ENCODE measurements at places on chromosomes 7 and 10. TPM values are rescaled to one million over a fixed set of nuclear protein-coding genes. Genes with fewer than 3 reads are reported as not detected.
A peak's percentile ranks its signal among the peaks of the same experiment; 100 is the strongest.

SPDYE11 gene
- not detected for total RNA-seq

MSMB gene
- total RNA-seq, result not detected

TWIST1 gene
- total RNA-seq, result 3.7 TPM

TMEM225B gene
- 2.9 TPM for total RNA-seq

TBXAS1 gene
- total RNA-seq, result 13.0 TPM

HMX3 gene
- not detected for total RNA-seq

GIMAP5 gene
- 19.2 TPM for total RNA-seq

HOXA9 gene
- total RNA-seq, result 7.4 TPM

OR2A7 gene
- 10.8 TPM for total RNA-seq

PRKG1 gene
- 25.4 TPM for total RNA-seq

LOXL4 gene
- 3.0 TPM for total RNA-seq

DNA sequence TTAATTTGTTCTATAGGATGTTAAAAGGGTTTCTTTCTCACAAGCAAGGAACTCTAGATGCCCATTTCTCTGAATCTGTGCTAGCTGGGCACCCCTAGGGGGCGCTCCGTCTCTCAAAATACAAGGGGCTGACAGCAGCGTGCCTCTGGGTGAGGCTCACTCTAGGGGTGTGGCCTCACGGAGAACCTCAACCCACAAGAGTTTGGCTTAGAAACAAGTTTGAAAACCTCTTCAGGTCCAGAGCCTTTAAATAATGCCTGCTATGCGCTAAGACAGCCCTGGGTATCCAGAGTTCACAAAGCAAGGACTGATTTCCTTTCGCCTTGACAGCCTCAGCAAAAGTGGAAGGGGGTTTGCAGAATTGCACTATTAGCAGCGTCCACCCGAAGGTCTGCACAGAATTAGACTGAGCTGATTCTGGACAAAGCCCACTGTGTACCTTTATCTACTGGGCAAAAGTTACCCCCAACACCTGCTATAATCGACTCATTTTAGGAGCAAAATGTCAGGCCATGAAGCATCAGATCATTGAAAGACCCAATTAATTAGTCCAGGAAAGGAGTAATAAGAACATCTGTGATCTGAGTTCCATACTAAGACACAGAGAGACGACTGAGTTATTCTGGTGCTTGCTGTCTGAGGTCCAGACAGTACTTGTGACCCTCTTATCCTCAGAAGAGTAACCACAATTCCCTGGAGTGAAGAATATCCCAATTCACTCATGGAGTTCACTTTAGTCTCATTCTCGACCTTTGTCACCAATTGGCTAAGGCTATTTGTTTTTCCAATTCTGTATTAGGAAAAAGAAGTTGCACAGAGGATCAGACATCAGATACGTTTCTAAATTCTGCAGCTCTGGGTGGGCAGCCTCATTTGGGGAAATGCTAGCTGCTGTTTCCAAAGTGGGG is 574 bp upstream of the CPED1 start:
- DNase-seq, result peak; percentile 92

DNA sequence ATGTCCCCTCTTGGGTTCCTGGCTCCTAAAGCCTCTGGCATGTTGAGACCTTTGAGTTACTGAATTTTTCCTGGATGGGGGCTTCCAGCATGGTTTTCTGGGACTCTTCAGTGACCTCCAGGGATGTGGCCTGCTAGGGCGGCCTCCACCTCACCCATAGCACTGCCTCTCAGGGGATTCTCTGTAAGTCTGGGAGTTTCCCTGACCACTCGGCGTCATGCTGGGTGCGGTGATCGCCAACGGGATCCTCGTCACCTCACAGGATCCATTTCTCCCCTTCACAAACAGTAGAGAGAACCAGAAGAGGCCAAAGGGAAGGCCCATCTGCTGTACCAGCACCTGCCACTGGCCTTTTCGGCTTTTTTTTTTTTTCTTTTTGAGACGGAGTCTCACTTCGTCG is 84.3 kb downstream of the NPTX2 start:
- no peak for DNase-seq

- DNase-seq, result no peak
Observed at GRCh38 chr7:22622116-22622785, 104.7 kb upstream of the IL6 start.

DNA sequence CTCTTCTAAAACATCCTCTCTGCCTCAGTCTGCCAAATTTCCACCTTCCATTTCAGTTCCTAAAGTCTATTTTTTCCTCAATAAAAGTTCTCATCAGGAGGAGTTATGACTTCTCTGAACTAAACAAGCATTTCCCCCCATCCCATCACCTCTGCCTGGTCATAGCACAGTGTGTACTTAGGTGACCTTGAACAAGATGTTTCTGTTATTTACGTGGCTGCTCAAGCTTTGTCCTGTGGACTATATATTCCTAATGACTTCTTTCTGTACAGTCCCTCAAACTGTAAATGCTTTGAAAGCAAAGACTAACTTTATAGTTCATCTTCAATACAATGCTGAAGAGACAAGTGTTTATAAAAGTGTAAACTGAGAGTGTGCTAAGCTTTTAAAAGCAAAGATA is 166.9 kb downstream of the CPEB3 start:
- DNase-seq, result no peak

GRCh38 chr7:150983893-150984368 is 5.8 kb upstream of the KCNH2 start:
- DNase-seq, result no peak

- DNase-seq, result no peak
Observed at GRCh38 chr10:50394832-50395231, 143.5 kb upstream of the ASAH2 start.

DNA sequence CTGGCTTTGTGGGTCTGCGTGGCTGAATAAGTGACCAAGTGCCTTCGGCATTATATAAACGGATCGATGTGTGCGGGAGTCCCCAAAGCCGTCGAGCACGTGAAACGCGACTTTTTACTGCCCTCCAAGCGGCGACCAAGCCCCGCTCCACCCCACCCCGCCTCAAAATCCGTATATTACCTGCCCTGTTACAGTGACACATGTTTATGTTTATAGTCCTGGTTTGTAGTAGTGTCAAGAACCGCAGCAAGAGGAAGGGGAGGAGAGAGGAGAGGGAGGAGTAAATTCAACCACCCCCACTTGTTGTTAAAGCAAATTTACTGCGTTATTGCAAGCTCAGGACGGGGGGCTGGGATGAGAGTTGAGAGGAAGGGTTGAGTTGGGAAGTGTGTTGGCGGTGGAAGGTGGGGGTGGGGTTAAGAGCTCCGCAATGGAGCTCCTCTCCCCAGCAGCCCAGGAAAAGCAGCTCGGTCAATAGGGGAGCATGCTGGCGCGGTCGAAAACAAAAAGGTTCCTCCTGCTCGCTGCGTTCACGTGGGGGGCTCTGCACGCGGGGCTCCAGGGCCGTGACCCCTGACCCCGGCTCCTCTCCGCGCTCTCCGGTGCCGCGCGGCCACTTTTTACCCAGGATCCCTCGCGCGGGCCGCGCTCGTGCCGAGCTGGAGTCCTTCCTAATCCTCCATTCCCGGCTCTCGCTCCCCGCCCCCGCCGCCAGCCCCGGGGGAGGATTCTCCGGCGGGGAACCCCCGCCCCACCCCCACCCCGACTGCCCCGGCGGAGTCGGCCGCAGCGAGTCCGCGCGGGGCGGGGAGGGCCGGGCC is at the start of gene SKIDA1:
SKIDA1 (minus strand) TSS at position 316 of the 821 bp plus-strand sequence. CDS start 7,860 bp downstream, outside the sequence.
- DNase-seq, result peak; percentile 91

DNA sequence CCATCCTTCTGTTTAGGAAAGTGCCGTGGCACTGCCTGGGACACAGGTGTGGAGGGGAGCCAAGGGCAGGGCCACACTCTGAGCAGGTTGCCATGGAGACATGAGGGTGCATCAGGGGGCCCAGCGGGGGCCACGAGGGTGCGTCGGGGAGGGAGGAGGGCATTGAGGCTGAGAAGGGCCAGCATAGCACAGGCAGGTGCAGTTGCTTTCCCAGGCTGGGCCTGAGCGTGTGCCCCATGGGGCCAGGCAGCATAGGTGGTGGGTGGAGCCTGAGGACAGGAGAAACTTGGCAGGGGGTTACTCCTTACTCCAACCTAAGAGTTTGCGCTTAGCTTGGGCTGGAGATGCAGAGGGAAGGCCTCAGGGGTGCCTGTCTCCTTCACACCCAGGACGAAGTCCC is 15.2 kb downstream of the YKT6 start:
- DNase-seq, result no peak

DNA sequence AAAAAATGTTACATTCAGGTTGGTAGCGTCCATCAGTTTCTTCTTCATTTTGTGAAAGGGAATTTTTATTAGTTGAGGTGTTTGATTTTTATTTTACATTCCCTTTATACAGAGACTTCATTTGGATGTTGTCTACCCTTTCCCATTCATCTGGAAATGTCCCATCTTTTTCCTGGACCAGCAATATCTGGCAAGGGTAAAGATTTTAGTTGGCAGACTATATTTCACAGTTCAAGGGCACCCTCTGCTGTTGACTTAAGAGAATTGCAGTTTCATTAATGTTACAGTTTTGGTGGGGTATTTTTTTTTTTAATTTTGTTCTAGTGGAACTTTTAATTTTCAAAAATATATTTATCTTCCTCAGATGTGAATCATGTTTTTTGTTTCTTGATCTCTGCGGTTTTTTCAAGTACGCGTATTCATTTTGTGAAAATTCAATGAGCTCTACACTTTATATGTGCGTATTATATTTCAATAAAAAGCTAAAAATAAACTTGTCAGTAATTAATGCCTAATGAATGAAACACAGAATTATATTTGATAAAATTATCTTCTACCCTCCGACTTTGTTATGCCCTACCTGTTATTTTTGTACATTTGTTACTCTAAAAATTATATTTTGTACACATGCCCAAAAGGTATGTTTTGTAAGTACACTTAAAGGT is 97.9 kb upstream of the KLF14 start:
- DNase-seq, result no peak

DNA sequence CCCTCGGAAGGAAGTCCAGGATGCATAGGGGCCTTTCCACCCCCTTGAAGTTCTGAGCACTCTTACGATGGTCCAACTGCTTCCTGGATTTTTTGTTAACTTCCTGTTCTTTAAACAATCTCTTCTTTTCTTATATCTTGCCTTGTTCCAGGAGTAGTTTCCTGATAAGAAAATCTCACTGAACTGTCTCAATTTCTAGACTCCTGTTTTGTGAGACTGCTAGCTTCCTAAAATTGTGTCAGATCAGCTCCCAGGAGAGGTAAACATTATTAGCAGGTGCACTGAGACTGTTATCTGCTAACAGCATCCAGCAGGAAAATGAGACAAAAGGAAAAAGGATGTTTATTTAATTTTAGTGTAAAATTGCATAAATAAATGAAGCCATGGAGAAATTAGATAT is 106.2 kb upstream of the PITRM1 start:
- DNase-seq, result no peak

DNA sequence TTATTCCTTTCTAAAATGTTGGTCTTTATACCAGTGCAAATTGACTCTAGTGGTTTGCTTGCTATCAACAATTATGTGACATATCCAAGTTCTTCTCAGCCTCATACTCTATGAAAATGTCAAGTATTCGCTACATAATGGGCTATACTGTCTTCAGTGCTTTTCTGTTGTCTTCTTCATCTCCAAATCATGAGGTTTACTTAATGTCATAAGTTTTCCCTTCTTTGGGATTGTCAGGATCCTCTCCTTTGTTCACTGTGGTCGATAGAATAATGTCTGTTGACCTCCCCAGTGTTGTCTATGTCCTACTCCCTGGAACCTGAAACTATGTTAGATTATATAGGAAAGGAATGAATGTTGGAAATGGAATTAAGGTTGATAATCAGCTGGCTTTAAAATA is 16.4 kb upstream of the RALA start:
- no peak for DNase-seq

GRCh38 chr7:129865093-129865924 is 87.5 kb downstream of the UBE2H start:
- no peak for DNase-seq

DNA sequence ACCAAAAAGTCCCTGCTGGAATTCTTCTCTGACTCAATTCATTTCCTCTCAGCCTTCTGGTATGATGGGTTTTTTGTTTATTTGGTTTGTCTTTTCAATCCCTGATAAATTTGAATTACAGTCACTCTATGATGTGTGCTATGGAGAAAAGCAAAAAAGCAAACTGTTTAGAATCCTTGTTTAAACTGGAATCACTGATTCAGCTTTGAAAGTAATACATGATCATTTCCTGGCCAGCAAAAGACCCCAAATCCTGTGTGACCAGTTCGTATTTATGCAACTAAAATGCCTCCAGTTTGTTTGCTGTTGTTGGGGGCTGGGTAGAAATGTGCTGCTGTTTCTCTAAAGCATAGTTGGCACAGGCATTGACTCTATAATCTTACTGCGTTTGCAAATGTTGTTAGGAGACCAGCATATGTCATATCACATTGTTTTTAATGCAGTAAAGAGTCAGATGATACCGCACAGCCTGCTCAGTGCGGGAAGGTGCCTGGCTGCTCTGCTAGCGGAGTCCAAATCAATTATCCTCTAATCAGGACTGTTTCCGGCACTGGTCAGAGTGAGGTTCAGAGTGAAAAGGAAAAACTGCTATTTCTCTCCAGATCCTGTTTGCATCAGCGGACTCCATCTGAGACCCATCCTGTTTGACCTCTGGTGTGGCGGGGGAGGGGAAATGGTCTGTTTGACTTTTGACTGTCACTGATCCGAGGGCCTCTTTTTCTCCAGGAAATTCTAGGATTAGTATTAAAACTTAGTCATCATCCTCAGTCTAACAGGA is 40.6 kb upstream of the ADD3 start:
- no peak for DNase-seq

DNA sequence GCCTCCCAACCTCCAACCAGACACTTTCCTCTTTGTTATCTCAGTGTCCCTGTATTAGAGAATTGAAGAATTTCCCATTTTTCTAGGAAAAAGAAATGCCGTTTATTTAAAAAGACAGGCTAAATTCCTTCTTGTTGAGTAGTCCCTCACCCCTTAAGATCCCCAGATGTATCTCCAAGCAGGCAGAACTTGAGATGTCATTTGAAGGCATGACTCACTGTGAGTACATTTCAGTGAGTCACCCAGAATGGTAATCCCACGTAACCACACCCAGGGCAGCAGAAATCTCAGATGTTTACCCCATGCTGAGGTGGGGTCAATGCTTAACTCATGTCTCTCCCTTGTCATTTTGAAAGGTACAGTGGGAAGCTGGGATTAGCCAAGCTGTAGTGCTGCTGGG is 4.4 kb downstream of the ZNF655 start:
- no peak for DNase-seq

DNA sequence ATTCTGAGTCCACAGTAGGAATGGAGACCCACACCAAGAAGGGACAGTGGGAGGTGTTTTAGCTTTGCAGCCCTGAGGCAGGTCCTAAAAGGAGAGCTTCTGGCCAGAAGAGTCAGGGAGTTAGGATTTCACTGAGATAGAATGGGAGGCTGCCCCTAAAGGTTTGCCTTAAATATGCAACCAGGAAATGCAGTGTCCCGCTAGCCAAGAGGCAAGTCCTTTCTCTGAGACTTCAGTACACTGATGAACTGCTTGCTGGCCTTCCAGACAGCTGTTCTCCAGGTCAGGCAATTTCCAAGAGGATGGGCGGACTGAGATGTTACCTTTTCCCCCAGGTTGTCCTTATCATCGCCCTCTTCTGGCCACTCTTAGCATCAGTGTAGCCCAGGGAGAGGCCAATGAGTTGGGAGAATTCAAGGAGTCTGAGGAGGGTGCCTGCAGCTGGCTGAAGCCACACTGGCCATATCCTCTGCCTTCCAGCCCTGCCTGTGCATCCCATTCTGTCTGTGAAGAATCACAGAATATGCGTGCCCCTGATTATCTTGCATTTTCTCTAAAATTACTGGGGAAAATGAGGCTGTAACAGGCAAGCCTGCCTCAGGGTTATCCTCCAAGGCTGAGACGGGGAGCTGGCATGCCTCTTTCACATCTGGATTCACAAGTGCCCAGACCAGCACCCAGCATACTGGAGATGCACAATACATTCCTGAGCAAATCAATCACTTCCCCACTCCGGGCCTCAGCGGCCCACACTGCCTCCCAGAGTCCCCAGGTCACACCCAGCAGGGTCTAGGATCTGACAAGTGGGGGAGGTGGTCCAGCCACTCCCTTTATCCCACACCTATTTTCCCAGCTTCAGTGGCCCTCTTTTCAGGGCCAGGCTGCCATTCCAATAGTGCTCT is 2.4 kb downstream of the TLL2 start:
- DNase-seq, result no peak

All from ureter (tissue), 1 donor.